GM12864 (cell line): ENCODE measurements at places on chromosomes 1 and 21.

DNA sequence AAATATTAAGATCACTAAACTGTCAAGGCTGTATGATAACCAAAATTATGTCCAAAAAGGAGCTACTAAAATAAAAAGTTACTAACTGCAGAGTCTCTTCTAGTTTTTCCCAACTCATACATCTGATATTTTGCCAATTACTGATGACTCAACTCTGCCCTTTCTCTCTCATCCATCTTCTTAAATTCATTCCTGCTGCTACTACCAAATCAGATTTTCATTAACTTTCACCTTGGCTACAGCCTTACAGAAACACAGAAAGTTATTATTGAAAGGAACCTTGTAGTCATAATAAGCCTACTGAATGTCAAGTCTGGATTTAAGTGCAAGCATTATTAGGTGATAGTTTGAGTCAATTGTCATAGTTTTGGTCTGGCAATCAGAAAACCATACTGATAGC, 273.1 kb downstream of the DPYD start:
- DNase-seq, result no peak

DNA sequence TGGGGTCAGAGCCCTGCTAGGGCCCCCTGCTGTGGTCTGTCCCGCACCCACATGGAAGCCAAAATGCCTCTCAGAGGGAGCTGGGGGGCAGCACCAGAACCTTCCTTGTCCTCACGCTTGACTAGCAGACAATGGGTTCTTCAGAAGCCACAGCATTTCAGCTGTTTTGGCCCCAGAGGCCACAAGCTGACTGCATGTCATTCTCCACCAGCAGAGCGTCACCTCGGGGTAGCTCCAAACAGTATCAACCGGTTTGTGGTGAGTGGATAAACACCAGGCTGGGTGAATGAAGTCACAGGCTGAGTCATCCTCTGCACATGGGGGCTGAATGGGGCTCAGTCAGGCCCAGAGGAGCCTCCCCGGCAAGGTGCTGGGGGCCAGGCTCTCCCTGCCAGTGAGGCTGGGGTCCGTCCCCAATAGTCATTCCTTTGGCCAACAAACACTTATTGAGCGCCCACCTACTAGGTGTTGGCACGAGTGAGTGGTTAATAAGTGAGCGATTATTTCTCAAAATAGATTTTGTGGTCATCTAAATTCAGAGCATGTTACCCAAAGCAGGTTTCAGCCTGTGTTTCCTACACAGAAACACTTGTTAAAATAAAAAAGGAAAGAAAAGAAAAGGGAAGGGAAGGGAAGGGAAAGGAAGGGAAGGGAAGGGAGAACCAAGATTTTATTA, 9.1 kb downstream of the OLIG1 start:
- DNase-seq, result peak; percentile 55

GRCh38 chr1:234373959-234374254, 651 bp downstream of the COA6 start:
- no peak for DNase-seq

GRCh38 chr1:46396441-46397398, 2.6 kb downstream of the FAAH start:
- DNase-seq, result no peak

- no peak for DNase-seq
Observed at GRCh38 chr1:94621395-94621794, 79.8 kb upstream of the F3 start.
